GM18507 (cell line): ENCODE measurements at places on chromosomes 1 and 21.

DNA sequence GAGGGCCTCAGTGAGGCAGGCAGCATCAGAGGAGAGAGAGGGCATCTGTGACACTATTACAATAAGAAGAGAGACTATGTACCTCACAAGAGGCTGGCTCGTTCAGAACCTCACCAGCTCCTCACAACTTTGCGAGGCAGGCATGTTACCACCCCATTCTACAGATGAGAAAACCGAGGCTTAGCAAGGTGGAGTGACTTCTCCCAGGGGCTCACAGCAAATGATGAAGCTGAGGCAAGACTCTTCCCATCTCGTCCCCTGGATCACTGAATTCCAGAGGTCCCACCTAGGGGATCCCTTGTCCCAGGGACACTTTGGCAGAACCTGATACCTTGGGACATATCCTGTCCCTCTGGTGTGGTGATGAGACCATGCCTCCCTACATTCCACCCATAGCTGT, 64.4 kb downstream of the DISP3 start:
- no peak for DNase-seq

- DNase-seq: no peak
Observed at GRCh38 chr1:104856091-104856490, 1106.4 kb downstream of the AMY1C start.

- no peak for DNase-seq
Observed at GRCh38 chr21:42384156-42384945, 11.5 kb downstream of the TMPRSS3 start.

GRCh38 chr1:95496773-95497172, 262.8 kb downstream of the RWDD3 start:
- no peak for DNase-seq

DNA sequence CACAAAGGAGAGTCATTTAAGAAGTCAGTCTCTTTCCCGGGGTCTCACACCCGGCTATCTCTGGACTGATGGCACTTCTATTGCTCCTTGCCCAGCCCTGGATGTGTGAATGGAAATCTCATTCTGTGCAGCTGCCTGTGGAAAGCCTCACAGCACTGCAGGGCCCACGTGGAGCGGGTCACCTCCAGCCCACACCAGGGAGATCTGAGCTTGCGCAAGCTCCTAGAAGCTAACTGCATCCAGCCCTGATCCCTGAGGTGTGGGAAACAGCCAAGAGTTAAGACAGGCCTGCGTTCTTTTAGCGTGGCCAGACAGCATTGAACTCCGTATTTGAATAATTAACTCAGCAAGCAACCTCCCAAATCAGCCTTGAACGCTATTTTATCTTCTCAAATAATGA, 150.5 kb downstream of the LRIG2 start:
- no peak for DNase-seq

DNA sequence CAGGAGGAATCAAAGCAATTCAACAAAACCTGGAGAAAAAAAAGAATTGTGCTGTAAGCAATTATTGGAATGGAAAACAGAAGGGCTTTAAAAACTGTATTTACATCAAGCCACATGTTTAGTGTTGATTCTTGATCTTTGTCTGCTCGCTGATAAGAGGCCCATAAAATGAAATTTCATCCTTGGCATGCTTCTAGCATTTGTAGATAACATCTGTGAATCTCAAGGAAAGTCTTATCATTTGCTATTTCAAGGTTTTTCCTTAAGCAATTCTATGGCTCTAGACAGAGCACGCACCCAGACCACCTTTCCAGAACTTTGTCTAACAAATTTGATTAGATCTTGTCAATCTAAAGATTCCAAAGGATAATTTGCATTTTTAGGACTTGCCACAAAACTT, 181.0 kb upstream of the FGGY start:
- DNase-seq: no peak

- no peak for DNase-seq
Observed at GRCh38 chr21:27532076-27532475, 565.2 kb upstream of the ADAMTS5 start.

- DNase-seq: no peak
Observed at GRCh38 chr1:200362421-200362820, 47.4 kb downstream of the ZNF281 start.
